ENCODE measurements at places on chromosomes 3 and 15. TPM values are rescaled to one million over a fixed set of nuclear protein-coding genes. Genes with fewer than 3 reads are reported as not detected.

Gene SCG5
- total RNA-seq, result 16.5 TPM

Gene ETV5
- 69.6 TPM for total RNA-seq

Gene OR5K3
- not detected for total RNA-seq

Gene RPUSD3
- total RNA-seq, result 36.2 TPM

Gene HIGD1A
- total RNA-seq, result 75.3 TPM

Gene SEMA3G
- total RNA-seq, result under 0.01 TPM

Gene OR5K2
- not detected for total RNA-seq

Gene SCAANT1
- total RNA-seq, result not detected

Gene AHSG
- total RNA-seq, result not detected

Gene SEC22A
- total RNA-seq, result 30.2 TPM

Gene THSD4
- total RNA-seq, result 102 TPM

Gene C3orf49
- not detected for total RNA-seq

Gene PLSCR5
- not detected for total RNA-seq

Gene PPP1R14D
- not detected for total RNA-seq

Gene CHRNA7
- total RNA-seq, result 0.22 TPM

Gene CFAP100
- total RNA-seq, result not detected

Gene FOXB1
- not detected for total RNA-seq

Gene CHDH
- 0.29 TPM for total RNA-seq

Gene SLC22A14
- 0.14 TPM for total RNA-seq

Gene GCSAM
- total RNA-seq, result not detected

Gene TM4SF4
- total RNA-seq, result not detected

Gene UCN2
- 25.1 TPM for total RNA-seq

Gene DUOX1
- total RNA-seq, result under 0.01 TPM

Data from placental pericyte (primary cell).